ENCODE measurements at places on chromosomes 16 and 17. TPM values are rescaled to one million over a fixed set of nuclear protein-coding genes. Genes with fewer than 3 reads are reported as not detected.

The CACNG1 gene
- not detected for total RNA-seq

The STAC2 gene
- not detected for total RNA-seq

The GLTPD2 gene
- not detected for total RNA-seq

The MYLK3 gene
- total RNA-seq, result 0.50 TPM

The ABCC3 gene
- total RNA-seq, result 2.2 TPM

The ARHGAP23 gene
- 86.3 TPM for total RNA-seq

The ANKRD40CL gene
- total RNA-seq, result not detected

Data from bladder microvascular endothelial cell (primary cell).